ENCODE measurements at places on chromosomes 5 and 9. TPM values are rescaled to one million over a fixed set of nuclear protein-coding genes. Genes with fewer than 3 reads are reported as not detected.

The CSF2 gene
- total RNA-seq = 49.0 TPM

The TMEFF1 gene
- total RNA-seq = 0.62 TPM

The RFX3 gene
- 1.1 TPM for total RNA-seq

The ANKRD18B gene
- 1.8 TPM for total RNA-seq

The C9orf50 gene
- not detected for total RNA-seq

The SLC6A19 gene
- total RNA-seq = not detected

The GRAMD2B gene
- total RNA-seq = 21.8 TPM

The NR5A1 gene
- not detected for total RNA-seq

The RICTOR gene
- 13.4 TPM for total RNA-seq

The CTXN3 gene
- not detected for total RNA-seq

The FOXI1 gene
- not detected for total RNA-seq

The IL33 gene
- 1.2 TPM for total RNA-seq

The CCNI2 gene
- total RNA-seq = 0.16 TPM

The ENTPD8 gene
- total RNA-seq = not detected

The SLC1A1 gene
- 0.04 TPM for total RNA-seq

The GLRA1 gene
- not detected for total RNA-seq

The PCDHB8 gene
- total RNA-seq = not detected

The FTMT gene
- not detected for total RNA-seq

The BARX1 gene
- total RNA-seq = not detected

The C9 gene
- total RNA-seq = 0.08 TPM

The ARSI gene
- total RNA-seq = 12.7 TPM

The TDRD7 gene
- total RNA-seq = 3.0 TPM

The SQSTM1 gene
- 122 TPM for total RNA-seq

The GPR21 gene
- total RNA-seq = 0.47 TPM

The RETREG1 gene
- total RNA-seq = 0.47 TPM

The ZBTB5 gene
- total RNA-seq = 8.5 TPM

The CAVIN4 gene
- total RNA-seq = 0.08 TPM

The DIPK1B gene
- 0.08 TPM for total RNA-seq

The ZNF354C gene
- 3.0 TPM for total RNA-seq

The SLCO6A1 gene
- not detected for total RNA-seq

The TAF1L gene
- not detected for total RNA-seq

The SPINK5 gene
- total RNA-seq = 0.95 TPM

The ADAMTSL1 gene
- 9.3 TPM for total RNA-seq

The PCDHGB7 gene
- 1.3 TPM for total RNA-seq

The MBLAC2 gene
- 5.5 TPM for total RNA-seq

The PCDHB7 gene
- total RNA-seq = not detected

The PRUNE2 gene
- total RNA-seq = 0.19 TPM

The SPINK1 gene
- total RNA-seq = not detected

The PCDHGC5 gene
- 1.2 TPM for total RNA-seq

The HK3 gene
- total RNA-seq = not detected

The SMIM23 gene
- total RNA-seq = not detected

The MYOT gene
- total RNA-seq = not detected

The GARIN3 gene
- not detected for total RNA-seq
